Cortex of kidney (tissue), 1 donor: ENCODE measurements at places on chromosomes 13 and 19.

GRCh38 chr19:17543986-17544385, 11.5 kb upstream of the COLGALT1 start:
- DNase-seq = no peak

GRCh38 chr19:801861-802497, 4.7 kb downstream of the PTBP1 start:
- no peak for DNase-seq

DNA sequence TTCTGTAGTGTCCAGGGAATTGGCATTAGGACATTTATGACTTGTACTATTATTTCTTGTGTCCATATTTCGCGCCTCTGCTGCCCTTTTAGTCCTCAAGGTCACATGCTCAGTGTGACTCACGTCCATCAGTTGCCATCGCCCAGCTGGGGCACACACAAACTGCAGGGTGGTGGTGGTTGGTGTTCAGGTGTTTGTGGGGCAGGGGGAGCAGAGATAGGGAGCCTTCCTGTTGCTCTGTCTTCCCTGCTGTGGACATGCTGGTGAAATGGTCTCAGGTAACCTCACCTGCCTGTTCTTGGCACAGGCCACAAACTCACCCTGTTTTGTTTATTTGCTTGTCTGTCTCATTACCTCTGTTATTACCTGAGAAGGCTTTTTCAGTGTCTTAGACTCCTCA, 22.4 kb downstream of the PRR12 start:
- DNase-seq = no peak

GRCh38 chr13:112056739-112057438, 10.1 kb upstream of the SOX1 start:
- DNase-seq = no peak

DNA sequence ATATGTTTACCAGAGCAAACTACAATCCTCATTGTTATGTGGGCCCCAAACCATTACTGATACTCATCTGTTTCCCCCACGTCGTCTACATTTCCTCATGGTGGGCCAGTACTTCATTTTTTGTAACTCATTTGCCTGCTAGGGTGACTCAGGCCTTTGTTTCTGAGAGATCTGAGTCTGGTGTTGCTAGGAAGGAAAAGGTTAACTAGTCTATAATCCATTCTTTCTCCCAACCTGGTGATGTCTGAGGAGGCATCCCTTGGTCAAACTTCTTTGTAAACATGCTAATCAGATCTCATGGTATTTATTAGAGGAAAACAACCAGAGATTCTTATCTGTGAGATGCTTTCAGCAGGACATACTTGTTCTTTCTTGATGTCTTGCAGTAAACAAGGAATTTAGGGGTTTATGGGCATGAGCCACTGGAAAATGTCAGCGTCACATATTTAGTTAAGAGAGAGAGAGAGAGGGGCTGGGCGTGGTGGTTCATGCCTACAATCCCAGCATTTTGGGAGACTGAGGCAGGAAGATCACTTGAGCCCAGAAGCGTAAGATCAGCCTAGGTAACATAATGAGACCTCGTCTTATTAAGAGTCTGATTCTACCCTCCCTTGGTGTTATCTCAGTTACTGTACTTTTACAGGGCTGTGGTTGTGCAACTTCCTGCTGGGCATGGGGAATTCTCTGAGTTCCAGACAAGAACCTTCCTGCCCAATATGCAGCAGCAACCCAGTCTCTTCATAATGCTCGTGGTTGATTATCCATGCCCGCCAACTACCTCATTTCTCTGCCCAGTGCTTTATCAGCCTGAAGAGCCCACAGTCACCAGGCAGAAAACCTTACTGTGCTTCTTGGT, 9.7 kb upstream of the DPRX start:
- no peak for DNase-seq

- no peak for DNase-seq
Observed at GRCh38 chr13:67308004-67308772, 78.1 kb upstream of the PCDH9 start.

DNA sequence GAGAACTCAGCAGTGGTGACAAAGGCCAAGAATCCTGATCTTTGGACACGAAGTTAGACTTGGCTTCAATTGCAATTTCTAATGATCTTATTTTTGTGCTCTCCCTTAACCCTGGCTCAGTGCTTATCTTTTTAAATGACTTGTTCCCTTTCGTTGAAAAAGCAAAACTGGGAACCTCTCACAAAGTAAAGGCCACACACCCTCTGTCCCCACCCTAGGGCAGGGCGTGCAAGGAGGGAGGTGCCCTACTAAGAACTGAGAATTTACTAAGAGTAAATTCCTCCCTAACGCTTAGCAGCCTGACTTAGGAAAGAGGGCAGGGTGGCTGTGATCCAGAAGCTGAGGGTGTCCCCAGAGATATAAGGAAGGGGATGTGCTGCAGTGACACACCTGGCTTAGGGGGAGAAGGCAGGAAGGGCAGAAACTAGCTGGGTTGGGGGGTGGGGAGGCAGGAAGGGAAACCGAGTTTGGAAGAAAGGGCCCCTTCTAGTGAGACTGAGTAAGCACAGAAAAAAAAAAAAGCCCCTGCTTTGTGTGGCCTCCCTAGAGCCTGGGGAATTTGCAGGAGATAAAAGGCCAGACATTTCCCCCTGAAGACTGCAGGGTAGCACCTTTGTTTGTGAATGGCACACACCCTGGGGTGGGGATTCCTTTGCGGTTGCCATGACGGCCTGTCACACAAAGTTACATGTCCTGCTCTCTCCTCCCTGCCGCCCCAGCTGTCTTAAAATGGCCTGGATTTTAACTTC, 435.1 kb downstream of the EFNB2 start:
- DNase-seq = no peak

- DNase-seq = no peak
Observed at GRCh38 chr19:616062-616700, 17.2 kb downstream of the POLRMT start.

DNA sequence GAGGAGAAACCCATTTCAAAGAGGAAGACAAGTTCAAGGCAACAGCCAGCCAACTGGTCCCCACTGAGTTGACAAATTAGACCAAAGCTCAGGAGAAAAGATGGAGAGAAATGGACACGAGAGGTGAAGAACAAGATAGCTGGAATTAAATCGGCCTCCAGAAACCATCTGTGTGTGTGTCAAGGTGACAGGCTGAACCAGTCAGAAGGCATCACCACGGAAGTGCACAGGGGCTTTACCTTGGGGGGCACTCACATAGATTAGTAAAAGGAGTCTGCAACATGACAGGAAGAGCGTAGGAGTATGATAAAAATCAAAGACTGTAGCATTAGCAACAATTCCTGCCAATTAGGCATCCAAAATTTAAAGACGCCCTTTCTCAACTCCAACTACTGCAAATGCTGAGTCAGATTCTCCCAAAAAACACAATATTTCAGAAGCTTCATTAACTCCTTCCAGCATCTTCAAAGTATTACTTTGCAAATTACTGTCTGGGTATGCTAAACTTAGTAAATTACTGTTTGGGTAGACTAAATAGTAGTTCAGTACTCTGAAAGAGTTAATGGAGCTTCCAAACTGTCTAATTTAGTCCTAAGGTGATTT, 66.2 kb downstream of the FOXO1 start:
- no peak for DNase-seq

DNA sequence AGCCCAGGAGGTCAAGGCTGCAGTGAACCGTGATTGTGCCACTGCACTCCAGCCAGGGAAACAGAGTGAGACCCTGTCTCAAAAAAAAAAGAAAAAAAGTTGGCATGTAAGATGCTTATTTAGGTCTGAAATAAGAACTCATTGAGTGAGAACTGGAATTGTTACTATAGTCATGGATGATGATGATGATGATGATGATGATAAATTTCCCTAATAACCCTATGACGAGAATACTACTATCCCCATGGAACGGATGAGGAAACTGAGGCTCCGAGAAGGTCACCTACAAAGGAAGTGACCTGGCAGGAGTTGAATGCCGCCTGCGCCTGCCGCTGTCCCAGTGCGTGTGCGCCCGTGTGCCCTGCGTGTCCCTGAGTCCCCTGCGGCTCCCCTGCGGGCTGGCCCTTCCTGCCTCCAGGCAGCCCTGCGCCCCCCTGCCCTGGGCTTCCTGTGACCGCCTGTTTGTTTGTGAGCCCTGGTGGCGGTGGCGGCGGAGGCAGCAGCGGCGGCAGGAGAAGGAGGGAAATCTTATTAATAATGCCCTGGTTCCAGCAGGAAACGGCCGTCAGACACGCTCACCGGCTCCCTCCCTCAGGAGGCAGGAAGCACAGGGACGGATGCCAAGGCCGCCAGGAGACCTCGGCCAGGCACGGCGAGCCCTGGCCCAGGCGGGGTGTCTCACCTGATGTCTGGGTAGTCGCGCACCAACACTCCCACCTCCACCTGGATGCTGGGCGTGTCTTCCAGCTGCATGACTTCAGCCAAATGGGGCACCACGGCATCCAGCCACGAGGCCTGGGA, 29.6 kb downstream of the EXOC3L2 start:
- DNase-seq = no peak
